Activated naive CD4-positive, alpha-beta T cell treated with anti-CD3 and anti-CD28 coated beads for 36 hours (primary cell): ENCODE measurements at places on chromosomes 3 and 15.

GRCh38 chr3:61595288-61595687 lies 33.9 kb downstream of the PTPRG start:
- DNase-seq: no peak

DNA sequence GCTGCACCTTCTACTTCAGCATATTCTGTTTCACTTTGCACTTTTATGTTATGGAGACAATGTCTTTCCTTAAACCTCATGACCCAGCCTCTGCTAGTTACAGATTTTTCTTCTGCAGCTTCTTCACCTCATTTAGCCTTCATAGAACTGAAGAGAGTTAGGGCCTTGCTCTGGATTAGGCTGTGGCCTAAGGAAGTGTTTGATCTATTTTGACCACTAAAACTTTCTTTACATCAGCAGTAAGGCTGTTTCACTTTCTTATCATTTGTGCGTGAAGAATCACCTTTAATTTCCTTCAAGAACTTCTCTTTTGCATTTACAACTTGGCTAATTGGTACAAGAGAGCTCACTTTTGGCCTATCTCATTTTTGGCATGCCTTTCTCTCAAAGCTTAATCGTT lies 40.9 kb downstream of the PHLDB2 start:
- DNase-seq: no peak

- peak; percentile 18 for DNase-seq
Observed at GRCh38 chr3:64462203-64462602, 225.6 kb downstream of the ADAMTS9 start.

GRCh38 chr3:164791263-164791662 lies 287.0 kb downstream of the SI start:
- no peak for DNase-seq

GRCh38 chr15:43390723-43391122 lies 19.8 kb downstream of the TUBGCP4 start:
- no peak for DNase-seq

GRCh38 chr3:157145606-157146322 lies 14.2 kb downstream of the CCNL1 start:
- DNase-seq: no peak

- no peak for DNase-seq
Observed at GRCh38 chr3:144760831-144761230, 789.2 kb downstream of the DIPK2A start.

DNA sequence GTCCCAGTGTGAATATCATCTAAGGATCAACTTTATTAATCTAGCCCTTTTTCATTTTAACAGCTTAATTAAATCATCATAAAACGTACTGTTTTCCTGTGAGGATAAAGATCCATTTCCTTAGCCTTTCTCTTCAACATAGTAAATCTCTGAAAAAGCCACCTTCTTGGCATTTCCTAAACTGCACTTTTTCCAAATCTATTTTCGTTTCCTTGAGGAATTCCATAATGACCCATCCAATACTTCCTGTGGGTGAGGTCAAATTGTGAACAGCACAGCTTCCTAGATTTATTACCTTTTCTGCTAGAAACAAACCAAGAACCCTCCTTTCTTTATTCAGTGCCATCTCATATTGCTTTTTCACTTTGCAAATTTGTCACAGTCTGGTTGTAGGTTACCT lies 129.4 kb upstream of the CNTN4 start:
- no peak for DNase-seq

DNA sequence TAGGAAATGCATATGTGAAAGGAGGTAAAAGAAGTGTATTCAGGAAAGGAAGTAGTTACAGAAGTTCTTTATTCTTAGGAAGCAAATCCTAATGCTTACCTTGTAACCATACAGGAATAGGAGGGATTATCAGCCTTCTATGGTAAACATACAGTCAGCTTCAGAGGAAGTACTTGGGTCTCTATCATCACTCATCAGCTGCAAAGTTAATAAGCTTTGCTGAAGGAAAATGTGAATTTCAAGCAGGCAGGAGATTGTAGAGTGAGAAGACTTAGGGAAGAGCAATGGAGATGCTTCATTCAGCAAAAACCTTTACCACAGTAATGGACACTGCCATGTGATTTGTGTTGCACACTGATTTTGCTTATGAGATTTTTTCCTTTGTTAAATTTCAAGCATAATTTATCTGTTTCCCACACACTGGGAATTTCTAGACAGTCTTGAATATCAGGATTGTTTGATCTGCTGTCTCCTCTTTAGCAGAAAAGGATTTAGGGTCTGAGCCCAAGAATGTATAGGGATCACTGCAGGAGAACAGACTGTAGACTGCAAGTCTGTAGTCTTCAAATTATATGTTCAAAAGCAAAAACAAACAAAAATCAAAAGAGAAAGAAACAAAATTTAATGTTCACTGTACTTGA lies 150.8 kb downstream of the ZNF609 start:
- DNase-seq: no peak

GRCh38 chr15:71096676-71097075 lies 18.6 kb upstream of the THSD4 start:
- no peak for DNase-seq

DNA sequence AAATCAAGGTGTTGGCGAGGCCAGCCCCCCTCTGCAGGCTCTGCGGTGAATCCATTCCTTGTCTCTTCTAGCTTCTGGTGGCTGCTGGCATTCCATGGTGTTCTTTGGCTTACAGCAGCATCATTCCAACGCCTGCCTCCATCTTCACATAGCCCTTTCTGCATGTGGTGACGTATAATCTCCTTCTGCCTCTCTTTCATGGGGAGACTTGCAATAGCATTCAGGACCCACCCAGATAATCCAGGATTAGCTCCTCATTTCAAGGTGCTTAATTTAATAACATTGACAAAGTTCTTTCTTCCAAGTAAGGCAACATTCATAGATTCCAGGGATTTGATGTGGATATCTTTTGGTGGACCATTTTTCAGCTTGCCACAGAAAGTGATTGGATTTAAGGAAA lies 35.8 kb downstream of the ISG20 start:
- no peak for DNase-seq

- DNase-seq: no peak
Observed at GRCh38 chr3:51798411-51798963, 19.4 kb upstream of the IQCF6 start.

DNA sequence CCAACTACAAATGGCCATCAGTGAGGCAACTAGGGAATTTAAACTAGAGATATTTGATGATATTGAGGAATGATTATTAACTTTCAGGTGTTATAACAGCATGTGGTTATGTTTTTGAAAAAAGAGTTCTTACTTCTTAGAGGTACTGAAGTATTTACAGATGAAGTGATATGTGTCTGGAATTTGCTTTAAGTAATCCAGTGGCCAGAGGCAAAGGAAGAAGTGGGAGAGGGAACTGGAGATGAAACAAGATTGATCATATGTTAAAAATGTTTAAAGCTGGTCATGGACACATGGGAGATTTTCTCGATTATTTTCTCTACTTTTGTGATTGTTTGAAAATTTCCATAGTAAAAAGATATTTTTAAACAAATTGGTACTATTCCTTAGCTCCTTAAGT lies 53.3 kb upstream of the SLCO2A1 start:
- DNase-seq: no peak

DNA sequence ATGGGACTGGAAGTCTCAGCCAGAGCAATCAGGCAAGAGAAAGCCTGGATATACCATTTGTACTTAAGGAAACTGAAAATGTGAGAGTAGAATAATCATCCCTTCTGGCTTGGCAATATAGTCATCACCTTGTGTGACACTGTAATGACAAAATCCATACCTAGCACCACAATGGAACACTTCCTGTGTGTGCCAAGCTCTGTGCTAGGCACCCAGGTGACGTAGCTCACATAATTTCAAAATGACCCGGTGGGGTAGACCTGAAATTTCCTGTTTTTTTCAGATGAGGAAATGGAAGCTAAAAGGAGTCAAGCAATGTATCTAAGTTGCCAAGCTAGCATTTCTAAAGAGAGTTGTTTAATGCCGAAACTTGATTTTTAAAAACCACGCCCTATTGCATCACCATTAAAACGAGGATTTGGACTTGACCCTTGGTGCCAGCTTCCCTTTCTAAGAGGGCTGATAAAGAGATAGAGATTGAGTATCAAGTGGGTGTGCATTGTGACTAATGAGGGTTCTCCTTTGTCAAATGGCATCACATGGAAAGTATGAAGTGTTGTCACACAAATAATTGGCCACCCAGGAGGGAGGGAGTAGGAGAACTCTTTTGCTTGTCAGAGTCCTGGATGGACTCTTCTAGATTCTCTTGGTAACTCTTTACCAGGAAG lies 141.3 kb upstream of the PDZRN3 start:
- DNase-seq: no peak

DNA sequence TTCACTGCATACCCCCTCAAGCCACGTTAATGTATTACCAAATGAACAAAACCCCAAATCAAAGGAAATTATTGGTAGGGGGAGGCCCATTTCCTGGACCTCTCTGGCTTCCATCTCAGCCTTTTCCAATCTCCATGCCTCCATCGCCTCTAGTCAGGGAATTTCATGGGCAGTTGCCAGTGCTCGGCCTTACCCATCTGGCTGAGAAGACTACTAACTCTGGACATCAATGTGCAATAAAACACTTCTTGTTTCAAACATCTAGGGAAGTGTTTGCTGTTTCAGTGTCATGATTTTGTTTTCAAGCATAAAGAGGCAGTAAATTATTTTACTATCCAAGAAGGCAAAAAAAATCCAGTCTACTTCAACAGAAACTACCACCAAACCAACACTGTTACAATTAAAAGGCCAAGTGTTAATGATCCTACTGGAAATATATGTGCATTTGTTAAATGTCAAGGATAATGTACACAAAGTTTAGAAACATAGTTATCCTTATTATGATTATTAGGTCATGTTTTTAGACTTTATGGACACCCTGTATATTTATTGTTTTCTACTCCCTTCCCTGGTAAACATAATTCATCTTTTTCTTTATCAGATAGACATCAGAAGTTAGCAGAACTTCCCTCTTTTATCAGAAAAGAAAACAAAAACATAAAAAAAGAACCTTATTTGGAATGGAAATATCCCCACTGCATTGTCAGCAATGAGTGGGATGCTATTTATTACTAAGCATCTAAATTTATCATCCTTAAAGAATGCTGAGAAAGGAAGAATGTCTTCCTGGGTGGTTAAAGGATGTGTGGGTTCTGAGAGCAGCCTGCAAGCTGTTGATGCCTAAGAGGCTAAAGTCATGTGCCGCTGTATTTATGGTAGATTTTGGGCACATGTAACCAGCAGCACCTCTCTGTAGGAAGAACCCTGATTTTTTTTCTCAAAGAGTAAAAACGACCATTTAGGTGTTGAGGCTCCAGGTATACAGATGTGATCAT lies 15.2 kb downstream of the LDHAL6B start:
- DNase-seq: no peak

DNA sequence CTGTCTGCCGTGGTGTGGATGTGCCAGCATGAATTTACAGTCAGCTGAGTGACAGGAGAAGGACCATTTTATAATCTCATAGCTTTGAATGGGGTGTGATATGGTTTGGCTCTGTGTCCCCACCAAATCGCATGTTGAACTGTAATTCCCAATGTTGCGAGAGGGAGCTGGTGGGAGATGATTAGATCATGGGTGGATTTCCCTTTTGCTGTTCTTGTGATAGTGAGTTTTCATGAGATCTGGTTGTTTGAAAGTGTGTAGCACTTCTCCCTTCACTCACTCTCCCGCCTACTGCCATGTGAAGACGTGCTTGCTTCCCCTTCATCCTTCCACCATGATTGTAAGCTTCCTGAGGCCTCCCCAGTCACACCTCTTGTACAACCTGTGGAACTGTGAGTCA lies 111.9 kb upstream of the CHD2 start:
- DNase-seq: no peak

DNA sequence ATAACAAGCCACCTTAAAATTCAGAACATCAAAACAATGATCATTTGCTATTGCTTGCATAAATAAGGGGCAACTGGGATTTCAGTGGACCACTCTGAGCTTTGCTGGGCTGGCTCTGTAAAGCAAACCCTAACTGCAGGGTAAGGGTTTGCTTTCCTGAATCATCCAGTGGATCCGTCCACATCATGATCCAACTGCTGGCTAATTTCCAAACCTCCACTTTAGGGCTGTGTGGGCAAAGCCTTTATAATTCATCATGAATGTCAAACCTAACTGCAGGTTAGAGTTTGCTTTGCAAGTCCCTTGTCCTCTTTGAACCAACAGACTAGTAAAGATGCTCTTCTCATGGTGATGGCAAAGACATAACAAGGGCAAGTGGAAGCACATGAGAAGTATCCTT lies 76.1 kb downstream of the SYNPR start:
- DNase-seq: no peak

DNA sequence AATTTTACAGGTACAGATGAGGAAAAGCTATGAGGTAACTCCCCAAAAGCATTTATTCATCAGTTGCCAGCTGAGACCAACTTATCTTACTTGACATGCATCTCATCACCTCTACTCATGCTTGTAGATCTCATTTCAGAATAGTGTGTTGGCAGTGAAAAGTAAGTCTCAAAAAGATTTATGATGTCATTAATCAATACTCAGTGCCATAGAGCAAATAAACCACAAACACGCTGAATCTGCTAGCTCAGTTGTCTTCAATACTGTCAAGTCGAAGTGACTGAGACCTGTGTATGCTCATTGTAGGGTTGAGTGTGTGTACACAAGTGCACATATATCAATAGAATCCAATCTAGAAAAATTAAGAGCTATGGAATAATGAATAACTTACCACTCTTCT lies 413.5 kb downstream of the CNTN3 start:
- no peak for DNase-seq

DNA sequence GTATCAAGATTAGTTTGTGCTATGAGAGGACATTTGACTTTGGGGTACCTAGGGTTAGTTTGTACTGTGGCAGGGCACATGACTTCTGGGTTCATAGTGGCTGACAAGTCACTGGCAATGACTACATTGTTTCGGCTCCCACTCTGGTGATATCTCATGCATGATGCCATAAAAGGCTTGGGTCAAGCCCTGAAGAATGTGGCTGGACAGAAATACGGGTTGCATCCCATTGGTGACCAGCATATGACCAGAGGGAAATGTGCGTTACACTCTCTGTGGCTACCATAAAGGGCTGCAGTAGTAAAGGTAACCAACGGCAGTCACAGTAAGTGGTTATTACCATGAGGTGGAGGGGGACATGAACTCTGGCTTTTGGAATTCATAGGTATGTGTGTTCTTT lies 18.4 kb downstream of the THOC7 start:
- DNase-seq: no peak

GRCh38 chr3:86787091-86787490 lies 203.9 kb downstream of the VGLL3 start:
- DNase-seq: no peak

- no peak for DNase-seq
Observed at GRCh38 chr3:40717471-40717870, 192.7 kb downstream of the ZNF621 start.

DNA sequence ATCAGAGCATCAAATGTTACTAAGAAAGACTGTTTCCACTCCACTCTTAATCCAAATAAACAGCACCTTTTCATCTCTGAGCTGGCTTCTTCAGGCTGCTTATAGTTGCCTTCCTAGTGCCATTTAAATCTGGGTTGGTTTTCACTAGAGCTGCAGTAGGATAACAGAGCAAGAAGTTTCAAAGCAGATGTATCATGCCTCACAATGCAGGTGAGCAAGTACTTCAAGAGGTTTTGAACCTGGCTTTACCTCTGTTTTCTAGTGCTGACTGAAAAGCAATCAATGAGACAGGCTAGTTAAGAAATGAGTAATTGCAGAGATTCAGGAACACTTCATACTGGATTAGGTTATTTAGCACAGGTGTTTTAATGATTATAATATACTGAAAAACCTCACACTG lies 147.7 kb upstream of the SATB1 start:
- DNase-seq: no peak
